ENCODE measurements at places on chromosomes 13 and 19.

GRCh38 chr13:46641274-46642081, 88.5 kb downstream of the LRCH1 start:
- DNase-seq: no peak

DNA sequence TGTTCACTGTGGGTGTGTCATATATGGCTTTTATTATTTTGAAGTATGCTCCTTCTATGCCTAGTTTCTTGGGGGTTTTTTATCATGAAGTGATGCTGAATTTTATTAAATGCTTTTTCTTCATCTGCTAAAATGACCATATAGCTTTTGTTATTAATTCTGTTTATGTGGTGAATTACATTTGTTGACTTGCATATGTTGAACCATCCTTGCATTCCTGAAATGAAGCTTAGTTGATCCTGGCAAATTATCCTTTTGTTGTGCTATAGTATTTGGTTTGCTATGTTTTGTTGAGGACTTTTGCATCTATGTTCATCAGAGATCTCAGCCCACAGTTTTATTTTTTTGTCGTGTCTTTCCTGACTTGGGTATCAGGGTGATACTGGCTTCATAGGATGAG, 12.1 kb downstream of the GPC6 start:
- DNase-seq: no peak

DNA sequence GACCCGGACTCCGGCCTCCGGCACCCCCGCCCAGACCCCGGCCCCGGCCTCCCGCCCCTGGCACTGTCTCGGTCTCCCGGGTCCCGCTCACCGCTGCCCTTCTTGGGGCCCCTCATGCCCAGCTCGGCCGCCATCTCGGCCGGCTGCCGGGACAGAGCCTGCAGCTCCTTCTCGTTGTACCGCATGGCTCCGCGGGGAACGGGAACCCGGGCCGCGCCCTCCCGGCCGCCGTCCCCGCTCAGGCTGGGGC, 140 bp downstream of the PLEKHJ1 start:
- DNase-seq: no peak

- peak; percentile 39 for DNase-seq
Observed at GRCh38 chr13:101452519-101453485, at the start of gene ITGBL1. TSS of gene ITGBL1 (plus strand) at chr13:101452675. CDS start at chr13:101452834, 159 bp downstream.

GRCh38 chr13:44024846-44025195, 145.1 kb downstream of the LACC1 start:
- no peak for DNase-seq

DNA sequence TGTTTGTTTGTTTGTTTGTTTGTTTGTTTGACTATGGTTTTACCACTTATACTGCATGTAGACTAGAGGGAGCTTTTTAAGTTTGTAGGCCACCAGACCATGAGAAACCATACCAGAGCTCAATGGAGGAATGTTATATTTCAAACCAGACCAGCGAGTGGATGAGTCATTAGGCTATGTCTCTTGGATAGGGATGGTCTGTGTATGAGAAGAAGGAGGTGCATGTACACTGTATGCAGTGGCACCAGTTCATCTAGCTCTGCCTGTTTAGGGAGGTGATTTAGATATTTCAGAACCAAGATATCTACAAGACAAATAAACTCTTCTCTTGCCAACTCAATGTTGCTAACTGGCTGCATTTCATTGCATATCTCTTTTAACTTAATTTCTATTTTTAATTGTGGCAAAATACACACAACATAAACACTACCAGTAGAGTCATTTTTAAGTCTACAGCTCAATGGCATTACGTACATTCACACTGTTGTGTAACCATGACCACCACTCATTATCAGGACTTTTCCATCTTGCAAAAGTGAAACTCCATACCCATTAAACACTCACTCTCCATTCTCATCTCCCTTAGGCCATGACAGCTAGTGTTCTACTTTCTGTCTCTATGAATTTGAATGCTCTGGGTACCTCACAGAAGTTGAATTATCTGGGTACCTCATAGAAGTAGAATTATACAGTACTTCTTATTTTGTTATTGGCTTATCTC, 29.2 kb downstream of the SYDE1 start:
- DNase-seq: no peak

GRCh38 chr19:54047616-54048015, 16.1 kb downstream of the VSTM1 start:
- no peak for DNase-seq

GRCh38 chr13:45055902-45056648, 64.2 kb upstream of the GTF2F2 start:
- no peak for DNase-seq

GRCh38 chr13:112702341-112702985, 12.6 kb downstream of the ATP11A start:
- DNase-seq: no peak

DNA sequence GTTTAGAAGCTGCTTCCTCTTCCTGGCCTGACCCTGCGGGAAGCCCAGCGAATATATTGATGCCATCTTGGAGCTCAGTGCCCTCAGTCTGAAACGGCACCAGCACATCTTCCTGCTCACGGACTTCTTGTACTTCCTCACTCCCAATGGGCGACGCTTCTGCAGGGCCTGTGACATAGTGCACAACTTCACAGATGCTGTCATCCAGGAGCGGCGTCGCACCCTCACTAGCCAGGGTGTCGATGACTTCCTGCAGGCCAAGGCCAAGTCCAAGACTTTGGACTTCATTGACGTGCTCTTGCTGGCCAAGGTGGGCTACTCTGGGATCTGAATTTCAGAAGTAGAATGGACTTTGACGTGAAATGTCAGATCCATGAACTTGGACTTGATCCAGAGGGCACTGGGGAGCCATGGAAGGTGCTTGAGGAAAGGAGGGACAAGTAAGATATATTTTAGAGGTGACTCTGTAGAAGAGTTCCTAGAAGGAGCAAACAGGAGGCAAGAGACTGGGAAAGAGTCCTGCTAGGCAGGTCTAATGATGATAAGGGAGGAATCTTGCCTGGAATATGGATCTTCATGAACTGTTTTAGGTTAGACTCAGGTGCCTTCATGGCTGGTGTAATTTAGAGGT, 38.4 kb upstream of the CYP4F8 start:
- no peak for DNase-seq

DNA sequence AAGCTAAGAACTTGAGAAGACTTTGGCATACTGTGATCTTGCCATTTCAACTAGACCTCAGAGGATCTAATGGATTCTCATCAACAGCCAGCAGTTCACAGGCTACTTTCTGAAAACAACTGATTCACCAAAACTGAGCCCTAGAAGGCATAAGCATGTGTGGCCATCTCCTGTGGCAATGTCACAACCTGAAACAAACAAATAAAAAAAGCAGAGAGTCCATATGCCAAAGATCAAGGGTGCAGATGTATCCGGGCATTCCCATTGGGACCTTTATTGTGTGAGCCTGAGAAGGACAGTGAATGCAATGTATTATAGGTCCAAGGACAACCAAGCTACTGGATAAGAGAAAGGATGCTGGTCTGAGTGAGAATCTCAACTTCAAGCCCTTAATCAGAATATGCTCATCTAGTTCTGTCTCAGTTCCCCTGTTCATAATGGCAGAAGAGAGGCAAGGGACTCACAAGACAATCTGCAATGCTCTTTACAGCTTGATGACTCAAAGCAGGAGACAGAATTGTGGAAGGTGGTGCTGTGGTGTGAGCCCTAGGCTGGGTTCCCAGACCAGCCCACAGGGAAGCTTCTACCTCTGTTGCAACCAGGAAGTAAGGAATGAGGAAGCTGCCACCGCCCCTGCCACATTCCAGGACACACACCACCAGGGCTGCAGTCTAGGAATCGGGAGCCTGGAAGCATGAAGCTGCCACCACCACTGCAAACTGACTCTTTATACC, 133.7 kb downstream of the RAP2A start:
- no peak for DNase-seq

- DNase-seq: no peak
Observed at GRCh38 chr13:93788456-93788855, 561.8 kb downstream of the GPC6 start.

- DNase-seq: peak; percentile 62
Observed at GRCh38 chr19:17950310-17951156, 16.4 kb upstream of the KCNN1 start.

DNA sequence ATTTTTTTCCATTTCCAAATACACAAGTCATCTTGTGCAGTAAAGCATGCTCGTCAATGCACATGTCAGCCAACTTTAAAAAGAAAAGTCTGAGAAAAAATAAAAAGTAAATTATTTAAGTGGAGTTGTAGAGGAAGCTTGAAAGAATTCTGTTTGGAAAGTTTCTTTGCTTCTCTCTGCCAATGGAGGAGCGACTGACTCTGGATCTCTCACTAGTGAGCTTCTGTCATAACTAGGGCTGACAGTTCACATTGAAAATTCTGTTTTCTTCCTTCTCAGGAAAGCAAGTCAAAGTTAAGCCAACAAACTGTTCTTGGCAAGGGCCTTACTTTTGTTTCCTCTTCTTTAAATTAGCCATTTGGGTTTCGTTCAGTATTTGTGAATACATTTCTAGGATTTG, 298.2 kb downstream of the POU4F1 start:
- DNase-seq: no peak

GRCh38 chr13:44755872-44756271, 179.7 kb upstream of the TSC22D1 start:
- DNase-seq: no peak

DNA sequence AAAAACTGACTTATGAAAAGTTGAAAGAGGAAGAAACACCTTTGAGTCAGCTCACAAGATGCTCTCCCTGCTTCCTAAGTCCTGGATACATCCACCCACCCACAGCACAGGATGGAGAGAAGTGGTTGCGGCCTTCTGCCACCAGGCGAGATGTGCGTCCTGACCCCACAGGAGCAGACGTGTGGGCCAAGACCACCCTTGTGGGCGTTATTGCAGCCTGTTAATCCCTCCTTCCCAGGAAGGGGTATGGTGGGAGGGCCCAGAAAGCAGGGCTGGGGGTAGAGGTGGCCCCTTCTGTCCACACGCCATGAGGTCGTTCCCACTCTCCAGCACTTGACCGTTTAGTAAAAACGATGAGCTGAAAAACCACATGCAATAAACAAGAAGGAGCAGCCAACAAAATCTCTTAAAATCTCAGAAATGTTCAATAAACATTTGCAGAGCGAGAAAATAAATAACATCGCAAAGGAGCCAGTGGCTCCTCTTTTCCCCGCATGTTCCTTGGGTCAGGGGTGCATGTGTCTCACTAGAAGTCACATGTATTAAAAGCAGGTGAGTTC, 2.4 kb upstream of the AKAP8L start:
- no peak for DNase-seq

DNA sequence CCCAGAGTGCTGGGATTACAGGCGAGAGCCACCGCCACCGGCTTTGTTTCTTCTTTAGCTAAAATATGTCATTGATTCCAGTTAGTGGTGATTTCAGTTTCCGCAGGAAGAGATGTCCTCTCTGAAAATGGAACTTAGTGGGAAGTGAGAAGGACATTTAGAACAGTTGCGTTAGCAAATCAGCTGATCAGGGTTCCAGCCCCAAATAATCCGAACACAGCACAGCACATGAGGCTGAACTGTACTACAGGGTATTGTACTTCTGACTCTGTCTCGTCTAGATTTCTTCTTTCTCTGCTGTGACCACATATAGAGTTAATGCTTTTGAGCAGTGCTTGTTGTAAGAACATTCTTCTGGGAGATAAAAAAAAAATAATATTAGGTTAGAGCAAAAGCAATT, 314.4 kb downstream of the MYO16 start:
- DNase-seq: no peak

DNA sequence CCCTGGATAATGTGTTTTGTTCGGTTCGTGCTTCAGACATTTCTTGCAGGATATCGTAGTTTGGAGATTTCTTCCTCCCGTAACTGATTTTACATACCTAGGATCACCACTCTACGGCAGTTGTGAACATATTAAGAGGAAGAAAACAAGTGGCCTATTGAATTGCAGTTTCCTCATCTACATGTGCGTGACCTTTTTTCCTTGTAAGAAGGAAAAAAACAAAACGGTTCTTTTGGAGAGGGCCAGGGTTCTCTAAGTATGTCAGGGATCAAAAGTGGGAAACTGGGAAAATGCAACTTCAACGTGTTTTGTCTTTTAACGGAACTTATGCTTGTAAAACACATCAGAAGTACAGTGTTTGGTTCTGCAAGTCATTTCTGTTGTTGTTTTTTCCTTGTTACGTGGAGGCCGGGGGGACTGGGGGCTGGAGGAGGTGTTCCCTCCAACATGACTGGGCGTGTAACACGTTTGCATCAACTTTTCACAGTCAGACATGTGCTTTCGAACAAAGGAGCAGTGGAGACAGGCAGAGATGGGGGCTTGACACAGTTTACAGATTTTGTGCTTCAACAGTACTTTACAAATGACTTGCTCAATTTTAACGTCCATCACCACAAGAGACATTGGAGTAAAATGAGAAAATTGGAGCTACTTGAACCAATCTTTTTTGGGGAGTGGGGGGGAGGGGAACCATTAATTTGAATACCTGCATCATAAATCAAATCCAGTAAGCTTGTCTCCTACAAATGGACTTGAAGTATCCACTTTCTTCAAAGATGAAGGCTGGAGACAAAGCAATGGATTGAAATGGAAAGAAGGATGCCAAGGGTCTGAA, 3.8 kb downstream of the ZC3H4 start:
- no peak for DNase-seq

DNA sequence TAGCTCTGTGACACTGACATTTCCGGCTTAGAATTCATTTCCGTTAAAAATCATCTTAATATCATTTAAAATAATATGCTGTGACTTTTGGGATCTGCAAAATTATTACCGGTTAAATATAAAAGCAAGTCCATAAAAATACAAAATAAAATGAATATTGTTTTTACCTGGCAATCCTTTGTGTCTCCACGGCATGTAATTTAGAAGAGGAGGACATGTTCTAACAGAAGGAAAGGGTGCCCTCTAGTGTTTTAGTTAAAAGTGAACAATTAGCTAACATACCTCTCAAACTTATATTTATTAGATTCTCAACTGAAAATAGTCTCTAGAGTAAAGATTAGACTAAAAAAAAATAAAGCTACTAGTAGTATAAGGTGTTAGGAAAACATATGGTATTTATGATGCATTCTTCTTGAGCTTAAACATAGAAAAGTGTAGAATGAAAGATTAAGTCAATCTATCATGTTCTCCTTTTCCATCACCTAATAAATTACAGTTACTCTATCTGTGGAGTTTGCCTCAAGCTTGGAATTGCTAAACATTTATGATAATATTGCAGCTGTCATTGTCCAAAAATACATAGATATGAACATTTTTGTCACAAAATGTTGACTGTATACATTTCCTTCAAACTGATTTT, 676.7 kb upstream of the SPRY2 start:
- peak; percentile 50 for DNase-seq

- DNase-seq: no peak
Observed at GRCh38 chr19:1860042-1860775, 3.2 kb downstream of the KLF16 start.

DNA sequence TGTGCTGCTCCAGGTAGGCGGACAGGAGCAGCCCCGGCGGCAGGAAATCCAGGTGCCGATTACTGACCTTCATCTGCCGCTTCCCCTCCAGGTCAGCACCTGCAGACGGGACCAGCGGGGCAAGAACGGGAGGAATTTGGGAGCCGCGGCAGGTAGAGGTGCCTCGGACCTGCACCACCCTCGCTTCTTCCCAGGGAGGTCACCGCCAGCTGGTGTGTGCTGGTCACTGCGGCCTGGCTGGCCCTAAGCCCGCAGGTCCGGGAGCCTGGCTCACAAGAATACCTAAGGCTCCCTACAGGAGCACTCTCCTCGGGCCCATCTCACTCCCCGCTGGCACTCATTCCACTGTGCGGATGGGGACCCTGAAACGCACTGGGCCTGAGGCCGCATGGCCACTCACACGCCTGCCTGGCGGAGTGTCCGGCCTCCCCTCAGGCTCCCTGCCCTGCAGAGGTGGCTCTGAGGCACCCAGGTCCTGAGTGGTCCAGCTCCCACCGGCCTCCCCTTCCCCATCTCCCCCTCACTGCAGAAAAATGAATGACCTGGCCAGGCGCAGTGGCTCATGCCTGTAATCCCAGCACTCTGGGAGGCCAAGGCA, 4.3 kb downstream of the RNU6-9 start:
- DNase-seq: no peak

- peak; percentile 13 for DNase-seq
Observed at GRCh38 chr13:26255691-26256277, 1.9 kb downstream of the CDK8 start.

Measured in NCI-H146 (cell line).